ENCODE measurements at places on chromosomes 5 and 9. TPM values are rescaled to one million over a fixed set of nuclear protein-coding genes. Genes with fewer than 3 reads are reported as not detected.
A peak's percentile ranks its signal among the peaks of the same experiment; 100 is the strongest.

- no peak for DNase-seq
These were observed 41.4 kb downstream of the BICD2 start for GRCh38 chr9:92723299-92723625.

Gene KCNT1
- total RNA-seq, result 12.9 TPM

Gene FAF2
- total RNA-seq, result 39.3 TPM

DNA sequence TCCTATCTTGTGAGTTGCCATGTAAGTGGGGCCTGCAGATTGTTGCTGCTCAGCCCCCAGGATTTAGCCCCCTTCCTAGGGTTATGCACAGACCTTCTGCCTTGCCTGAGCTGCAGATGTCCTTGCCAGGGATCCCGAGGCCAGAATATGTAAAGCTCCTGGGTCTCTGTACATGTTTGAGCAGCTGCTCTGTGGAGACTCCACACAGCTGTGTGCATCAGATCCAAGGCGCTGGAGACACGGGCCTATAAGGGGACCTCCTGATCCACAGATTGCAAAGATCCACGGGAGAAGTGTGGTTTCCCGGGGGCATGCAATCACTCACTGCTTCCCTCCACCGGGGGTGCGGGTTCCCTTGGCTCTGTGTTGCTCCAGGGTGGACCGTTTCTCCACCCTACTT is 28.9 kb downstream of the TAF11L14 start:
- no peak for DNase-seq

DNA sequence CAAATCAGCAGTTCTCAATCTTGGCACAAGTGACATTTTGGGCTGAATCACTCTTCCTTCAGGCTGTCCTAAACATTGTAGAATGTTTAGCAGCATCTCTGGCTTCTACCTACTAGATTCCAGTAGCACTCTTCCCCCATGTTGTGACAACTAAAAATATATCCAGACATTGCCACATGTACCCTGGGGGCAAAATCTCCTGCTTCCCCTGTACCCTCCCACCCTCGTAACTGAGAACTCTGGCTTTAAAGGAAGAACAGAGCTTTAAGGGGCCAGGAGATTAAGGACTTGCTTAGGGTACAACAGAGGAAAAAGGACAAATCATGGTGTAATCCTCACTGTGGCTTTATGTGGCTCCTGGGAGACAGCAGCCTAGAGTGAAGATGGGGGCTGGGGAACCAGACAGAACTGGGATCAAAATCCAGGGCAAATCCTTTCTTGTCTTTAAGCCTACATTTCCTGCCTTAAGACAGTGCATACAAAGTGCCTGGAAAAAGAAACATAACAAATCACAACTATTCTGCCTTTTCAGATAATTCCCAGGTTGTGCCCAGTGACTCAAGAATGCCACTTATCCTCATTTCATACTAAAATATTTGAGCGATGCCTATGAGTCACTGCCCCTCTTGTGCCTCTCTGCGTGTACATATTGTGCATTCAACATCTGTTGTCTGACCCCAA is 109.3 kb downstream of the DAPK1 start:
- no peak for DNase-seq

DNA sequence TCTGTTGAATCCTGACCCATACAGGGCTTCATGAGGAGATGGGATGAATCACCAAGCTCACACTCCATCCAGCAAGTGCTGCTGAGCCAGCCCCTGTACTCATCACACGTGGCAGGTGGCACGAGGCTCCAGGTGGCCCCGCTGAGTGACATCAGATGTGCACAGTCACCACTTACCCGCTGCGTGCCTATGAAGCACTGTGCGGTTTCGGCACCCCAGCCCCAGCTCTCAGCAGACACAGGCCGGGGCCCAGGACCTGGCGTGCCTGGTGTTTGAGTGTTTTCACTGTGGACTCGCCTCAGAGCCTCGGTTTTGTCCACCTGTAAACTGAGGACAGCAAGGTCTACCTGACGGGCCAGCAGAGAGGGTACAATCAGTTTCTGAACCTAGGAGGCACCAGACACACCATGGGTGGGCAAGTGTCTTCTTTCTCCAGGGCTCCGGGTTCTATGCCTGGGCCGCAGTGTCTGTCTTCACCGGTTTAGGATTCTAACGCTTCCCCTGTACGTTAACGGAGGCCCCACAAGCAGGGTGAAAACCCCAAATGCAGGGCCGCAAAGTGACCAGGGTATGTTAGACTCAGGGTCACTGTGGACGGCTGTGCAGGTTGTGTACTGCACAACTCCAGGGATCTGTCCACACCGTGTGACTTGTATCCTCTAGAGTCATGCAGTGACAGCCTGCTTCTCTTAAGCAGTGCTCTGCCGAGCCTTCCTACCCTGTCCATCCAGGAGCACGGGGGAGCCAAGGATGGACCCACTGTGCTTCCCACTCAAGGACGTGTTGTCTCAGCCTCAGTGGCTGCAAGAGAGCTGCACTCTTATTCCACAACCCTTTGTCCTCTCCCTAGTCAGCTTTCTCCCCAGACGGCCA is 44.3 kb upstream of the COL5A1 start:
- DNase-seq, result no peak

DNA sequence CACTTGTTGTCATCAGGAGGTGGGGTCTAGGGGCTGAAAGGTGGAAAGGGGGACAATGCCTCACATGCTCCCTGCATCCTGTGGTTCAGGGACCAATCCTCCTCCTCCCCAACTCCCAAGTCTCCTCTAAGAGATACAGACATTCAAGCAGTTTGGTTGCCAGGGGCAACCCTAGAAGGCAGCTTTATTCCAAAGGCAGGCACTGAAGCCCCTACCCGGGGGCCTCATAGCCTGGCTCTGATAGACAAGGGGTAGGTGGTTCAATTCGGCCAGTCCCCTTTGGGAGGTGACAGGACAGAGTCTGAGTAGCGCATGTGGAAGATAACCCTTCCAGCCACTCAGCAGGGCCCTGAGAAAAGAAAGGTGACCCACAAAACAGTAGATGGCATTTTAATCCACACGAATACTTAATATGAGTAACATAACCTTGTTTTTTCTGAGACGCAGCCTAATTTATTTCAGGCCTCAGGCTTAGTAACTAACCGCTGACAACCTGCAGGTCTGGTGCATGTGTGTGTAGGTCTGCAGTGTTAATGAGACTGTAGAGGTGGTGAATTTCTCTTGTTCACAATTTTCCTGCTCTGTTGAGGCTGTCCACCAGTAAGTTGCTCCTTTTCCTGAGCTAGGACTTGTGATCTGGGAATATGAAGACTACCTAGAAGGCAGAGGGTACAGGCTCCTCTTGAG is 31.3 kb upstream of the HSPA9 start:
- no peak for DNase-seq

Gene LMAN2
- total RNA-seq, result 73.7 TPM

GRCh38 chr5:172854451-172854871 is 20.4 kb downstream of the ERGIC1 start:
- peak; percentile 83 for DNase-seq

- no peak for DNase-seq
These were observed 34.3 kb downstream of the NTRK2 start for GRCh38 chr9:84703793-84704192.

Gene PCDH1
- 96.4 TPM for total RNA-seq

DNA sequence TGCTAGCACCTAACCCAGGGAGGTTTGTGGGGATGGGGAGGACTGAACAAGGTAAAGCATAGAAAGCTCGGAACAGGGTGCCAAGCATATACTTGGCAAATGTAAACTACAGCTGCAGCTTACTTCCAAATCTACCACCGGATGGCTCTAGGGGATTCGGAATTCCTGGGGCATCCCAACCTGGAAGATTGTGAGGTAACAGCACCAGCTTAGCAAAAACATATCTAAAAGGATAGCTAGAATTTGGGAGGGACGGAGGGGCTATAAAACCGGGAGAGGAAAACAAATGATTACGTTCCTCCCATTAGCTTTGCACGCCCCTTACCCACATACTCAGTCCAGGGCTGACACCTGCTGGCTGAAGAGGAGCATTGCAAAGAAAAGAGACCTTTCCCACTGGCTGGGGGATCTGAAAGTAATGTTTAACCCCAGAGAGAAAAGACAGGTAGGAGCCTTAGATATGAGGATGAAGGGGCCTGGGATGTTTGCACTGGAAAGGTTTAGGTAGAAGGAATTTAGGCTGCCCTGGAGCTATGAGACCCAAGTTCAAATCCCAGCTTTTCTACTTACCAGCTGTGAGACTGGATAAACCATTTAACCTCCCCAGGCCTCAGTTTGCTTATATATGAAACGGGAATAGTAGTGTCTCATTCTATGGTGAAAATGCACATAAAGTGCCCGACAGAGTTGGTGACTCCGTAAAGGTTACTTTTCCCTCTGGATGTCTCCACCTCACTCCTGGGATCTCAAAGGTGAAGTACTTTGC is 73.6 kb downstream of the FAM114A2 start:
- peak; percentile 33 for DNase-seq

Data from stomach (tissue), 19 donors.